ENCODE measurements at places on chromosomes 5 and 9.

DNA sequence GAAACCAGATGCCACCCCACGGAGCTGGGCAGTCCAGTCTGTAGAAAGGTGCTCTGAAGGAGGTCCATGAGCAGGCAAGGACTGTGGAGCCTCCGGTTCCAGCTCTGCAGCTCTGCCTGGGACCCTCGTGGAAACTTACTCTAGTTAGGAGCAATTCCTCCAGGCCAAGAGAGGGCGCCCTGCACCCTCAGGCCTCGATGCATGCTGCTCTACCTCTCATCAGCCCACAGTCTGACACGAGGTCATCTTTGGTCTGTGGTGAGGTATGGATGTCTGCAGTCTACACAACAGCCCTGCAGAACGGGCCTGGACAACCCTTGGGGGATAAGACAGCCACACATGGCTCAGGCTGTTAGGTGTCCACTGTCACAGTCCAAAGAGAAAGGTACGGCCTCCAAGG is 50.6 kb upstream of the UBTD2 start:
- DNase-seq, result no peak

DNA sequence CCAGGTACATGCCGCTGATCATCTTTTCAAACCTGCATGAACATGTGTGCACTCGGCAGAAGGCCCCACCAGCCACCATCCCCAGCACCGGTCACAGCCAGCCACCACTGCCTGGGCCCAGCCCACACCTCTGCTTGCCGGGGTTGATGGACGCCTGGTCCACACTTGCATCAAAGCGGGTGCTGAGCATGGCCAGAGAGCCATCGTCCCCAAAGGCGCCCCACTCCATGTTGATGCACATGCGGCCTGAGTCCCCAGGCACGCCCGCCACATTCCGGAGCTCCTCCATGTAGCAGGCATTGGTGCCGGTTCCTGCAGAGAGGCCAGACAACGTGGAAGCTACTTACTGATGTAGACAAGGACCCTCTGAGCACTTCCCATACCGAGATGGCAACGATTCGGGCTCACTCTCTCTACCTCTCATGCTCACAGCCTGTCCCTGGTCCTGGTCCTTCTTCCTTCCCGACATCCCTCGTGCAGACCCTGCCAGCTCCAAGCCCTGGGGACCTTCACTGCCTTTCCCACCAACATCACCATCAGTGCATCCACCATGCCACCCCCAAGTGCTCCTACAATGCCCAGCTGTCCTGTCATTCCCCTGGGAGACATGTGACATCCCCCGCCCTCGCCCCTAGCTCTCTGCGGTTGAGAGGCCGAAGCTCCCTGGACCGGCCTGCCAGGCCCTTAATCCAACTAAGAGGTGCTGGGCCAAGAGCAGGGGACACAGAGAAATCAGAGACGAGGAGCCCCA is 17.2 kb downstream of the HK3 start:
- no peak for DNase-seq

DNA sequence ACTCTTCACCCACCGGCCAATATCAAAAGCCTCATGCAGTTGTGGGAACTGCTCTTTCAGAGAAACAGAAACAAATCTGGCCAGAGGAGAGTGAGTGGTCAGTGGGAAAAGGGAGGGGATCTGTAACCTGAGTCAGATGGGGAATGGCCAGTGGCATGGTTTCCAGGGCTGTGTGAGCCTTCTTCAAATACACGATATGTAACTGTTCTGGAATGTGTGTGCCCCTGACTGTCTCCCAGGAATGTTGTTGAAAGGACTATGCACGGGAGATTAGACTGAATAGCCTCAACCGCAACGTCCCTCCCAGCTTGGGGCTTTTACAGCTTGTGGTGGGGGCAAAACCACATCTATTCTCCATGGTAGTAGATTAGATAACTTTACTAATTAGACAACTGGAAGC is 60.8 kb downstream of the SH3TC2 start:
- peak; percentile 97 for DNase-seq

DNA sequence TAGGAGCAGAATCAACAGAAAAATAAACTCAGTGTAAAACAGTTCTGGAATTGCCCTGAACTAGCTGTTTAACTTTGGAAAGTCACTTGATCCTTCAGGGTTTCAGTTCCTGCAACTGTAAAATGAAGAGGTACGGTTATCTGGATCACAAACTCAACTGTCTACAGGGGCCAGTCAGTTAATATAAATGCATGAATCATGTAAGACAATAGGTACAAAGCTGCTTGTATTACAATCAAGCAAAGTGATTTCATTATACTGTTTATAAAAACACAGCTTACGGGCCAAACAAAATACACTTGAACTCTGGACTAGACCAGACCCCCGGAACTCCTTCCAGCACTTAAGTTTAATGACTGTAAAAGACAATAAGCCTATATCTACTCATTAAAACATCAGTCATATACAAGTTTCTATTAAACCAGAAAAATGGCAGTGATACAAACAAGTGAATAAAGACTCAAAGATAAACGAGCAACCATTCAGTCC is 73.0 kb downstream of the MRPS27 start:
- peak; percentile 38 for DNase-seq

DNA sequence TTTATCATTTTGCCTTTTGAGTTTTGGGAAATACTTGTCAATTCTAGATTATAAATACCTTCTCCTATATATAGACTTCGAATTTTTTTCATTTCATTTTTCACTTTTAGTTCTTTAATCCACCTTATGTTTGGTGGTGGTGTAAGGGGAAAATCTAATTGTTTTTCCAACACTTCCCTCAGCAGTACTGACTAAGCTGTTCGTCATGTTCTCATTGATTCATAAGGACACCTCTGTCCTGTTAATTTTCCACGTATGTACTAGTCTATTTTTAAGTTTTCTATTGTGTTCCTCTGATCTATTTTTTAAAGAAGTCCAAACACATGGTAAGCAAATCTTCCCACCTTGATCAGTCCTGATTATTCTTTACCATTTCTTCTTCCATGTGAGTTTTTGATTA is 254.2 kb downstream of the SYK start:
- no peak for DNase-seq

DNA sequence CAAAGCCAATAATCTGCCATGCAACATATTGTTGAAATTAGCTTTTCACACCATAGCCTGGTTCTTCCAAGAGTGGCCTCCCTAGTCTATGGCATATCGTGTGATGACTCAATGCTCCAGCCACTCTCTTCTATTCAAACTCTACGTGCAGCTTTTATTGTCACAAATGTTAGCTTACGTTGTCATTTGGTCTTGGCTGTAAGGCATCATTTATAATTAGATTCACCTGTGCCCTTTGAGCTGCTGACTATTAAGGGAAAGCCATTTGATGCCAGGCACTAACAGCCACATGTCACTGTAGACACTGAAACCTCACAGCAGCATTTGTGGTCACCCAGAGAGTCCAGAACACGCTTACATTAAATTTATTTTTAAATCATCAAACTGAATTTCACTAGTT is 66.8 kb downstream of the APBA1 start:
- DNase-seq, result peak; percentile 33

DNA sequence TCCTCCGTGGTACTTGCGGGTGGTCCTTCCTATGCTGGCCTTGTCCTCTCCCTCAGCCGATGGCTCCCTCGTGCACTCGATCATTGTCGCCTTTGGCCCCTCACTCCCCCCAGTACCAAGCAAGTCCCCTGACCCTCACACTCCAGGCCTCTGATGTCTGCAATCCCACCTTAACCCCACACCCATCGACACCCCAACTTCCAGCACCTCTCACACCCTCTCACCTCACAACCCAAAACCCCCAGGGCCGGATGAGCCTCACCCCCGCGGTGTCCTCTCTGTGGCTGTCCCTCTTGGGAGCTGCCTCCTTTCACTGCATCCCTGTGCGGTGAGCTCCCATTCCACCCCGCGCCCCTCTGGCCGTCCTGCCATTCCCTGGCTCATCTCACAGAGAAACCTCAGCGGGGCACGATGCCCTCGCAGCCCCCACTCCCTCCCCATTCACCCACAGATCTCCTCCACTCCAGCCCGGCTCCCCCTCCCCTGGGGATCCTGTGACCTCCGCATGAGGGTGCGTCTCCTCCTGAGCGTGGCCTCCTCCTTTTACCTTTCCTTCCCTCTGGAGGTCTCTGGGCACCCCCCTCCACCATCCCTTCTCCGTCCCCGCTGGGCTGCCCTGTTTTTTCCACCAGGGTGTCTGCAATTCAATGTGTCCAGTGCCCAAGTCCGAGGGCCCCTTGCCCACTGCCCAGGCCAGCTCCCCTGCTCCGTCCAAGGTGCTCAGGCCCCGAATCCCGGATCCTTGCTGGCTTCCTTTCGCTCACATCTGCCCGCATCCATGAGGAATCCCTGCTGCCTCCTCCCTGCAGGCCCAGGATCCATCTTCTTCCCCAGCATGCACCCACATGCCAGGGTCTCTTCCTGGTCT is 15.8 kb upstream of the RNU6ATAC start:
- no peak for DNase-seq

GRCh38 chr9:132991351-132992300 is 13.1 kb downstream of the GFI1B start:
- no peak for DNase-seq

DNA sequence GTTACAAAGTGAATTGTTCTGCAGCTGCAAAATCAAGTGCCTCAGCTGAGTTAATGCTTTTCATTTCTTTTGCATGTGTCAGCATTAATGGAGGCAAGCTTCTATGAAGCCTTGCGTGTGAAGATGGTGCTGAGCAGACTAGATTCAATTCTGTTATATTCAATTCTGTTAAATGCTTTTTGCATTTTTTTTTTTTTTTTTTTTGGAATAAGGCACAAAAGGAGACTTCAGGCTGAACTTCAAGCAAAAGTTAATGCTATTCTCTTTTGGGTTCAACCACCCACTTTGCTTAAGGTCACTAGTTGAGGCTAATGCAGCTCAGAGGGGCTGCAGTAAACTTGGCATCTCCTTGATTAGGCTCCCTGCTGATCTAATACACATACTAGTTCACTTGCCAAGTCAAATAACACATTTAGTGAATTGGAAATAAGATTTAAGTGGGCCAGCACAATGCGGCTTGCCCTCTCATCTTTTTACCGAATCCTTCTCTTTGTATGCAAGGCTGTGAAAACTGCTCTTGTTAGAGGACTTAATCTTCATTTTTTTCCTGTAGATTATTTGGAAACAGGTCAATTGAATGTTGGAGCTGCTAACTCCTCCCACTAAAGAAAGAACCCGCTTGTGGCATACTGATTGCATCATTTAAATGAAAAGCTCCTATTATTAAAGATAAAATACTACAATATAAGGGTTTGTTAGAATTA is 1020.2 kb downstream of the NR2F1-AS1 start:
- DNase-seq, result peak; percentile 82

DNA sequence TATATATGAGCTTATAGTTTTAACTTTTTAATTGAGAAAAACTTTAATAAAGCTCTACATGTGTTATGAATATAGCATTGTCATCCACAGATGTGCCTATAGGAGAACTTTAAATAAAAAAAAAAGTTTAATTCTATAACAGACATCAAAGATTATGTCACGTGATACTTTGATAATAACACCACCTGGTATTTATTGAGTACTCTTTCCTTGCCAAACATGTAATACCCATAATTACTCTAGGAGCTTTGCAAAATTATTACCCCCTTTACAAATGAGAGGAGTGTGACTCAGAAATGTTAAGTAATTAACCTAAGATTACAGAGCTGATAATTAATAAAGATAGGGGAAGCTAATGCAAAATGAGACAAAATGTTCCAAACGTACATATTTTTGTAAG is 43.0 kb downstream of the ITGA2 start:
- DNase-seq, result no peak

- DNase-seq, result no peak
Measured at GRCh38 chr9:27835746-27836145, 262.5 kb upstream of the C9orf72 start.

- peak; percentile 31 for DNase-seq
Measured at GRCh38 chr9:129108805-129109536, 1.6 kb downstream of the CRAT start.

- peak; percentile 52 for DNase-seq
Measured at GRCh38 chr9:15104826-15105420, 194.7 kb upstream of the FREM1 start.

Measured in GM23248 (cell line).